ENCODE measurements at places on chromosomes 7 and 10. TPM values are rescaled to one million over a fixed set of nuclear protein-coding genes. Genes with fewer than 3 reads are reported as not detected.

ALOX5 gene
- total RNA-seq = 12.4 TPM

PTPRN2 gene
- total RNA-seq = 3.1 TPM

UCN3 gene
- total RNA-seq = not detected

DNA sequence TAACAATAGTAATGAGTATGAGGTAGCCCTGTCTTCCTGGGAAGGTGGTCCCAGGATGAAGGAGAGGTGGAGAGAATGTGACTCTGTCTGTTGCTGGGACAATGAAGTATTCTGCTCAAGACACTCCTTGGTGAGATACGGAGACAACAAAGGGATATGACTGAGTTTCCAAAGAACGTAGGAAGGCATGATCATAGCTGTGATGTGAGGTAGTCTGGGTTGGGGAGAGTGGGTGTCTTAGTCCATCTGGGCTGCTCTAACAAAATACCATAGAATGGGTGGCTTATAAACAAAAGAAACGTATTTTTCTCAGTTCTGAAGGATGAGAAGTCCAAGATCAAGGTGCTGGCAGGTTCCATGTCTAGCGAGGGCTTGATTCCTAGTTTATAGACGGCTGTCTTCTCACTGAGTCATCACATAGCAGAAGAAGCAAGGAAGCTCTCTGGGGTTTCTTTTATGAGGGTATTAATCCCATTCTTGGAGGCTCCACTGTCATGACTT lies 84.9 kb upstream of the RHOBTB1 start:
- no peak for DNase-seq

DNA sequence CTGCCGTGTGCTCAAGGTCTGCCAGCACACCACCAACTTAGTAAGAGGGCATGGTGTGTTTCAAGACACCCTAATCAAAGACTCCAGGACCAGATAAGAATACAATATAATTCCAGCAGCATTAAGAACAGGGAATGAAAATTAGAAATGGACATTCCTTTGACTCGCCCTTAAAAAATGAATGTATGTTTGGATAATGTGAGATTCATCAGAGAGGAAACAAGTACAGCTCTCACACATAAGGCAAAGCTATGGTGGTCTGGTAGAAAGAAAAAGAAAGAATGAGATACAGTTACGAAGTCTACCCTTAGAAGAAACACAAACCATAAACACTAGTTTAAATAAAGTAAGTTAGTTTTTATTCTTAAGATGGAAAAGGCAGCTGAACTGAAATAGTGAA lies 174.8 kb upstream of the ANK3 start:
- no peak for DNase-seq

DNA sequence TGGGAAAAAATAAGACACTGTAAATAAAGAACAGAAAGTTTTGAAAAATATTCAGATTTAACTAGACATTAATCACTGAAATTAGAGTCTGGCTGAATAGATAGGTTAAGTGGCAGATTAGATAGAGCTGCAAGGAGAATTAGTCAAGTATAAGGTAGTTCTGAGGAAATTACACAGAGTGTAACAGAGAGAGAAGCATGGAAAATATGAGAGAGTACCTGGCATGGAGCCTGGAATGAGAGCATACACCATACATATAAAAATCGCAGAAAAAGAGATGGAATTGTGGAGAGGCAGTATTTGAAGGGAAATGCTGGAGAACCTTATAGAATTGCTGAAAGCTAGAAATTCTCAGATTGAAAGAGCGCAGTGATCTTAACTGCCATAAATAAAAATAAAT lies 46.9 kb downstream of the ZNRF2 start:
- peak; percentile 32 for DNase-seq

Data from tongue (tissue), 3 donors.